Muscle of arm (tissue), 14 donors: ENCODE measurements at places on chromosomes 6 and 20.

DNA sequence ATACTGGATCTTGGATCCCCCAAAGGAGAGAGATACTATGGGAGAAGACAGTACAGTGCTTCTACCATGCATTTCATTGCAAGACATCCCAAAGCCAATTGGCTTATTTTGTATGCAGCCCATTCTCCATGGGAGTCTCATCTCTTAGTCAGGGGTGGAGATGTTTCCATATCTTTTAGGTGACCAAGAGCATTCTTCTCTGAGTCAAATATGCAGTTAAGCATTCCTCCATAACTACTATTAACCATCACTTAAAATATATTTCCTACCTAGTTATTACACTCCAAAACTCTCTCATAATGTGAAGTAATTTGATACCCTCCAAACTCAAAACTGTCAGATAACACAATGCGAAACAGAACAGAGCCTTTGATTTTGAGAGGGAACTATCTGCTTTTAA is 542.6 kb downstream of the HDGFL1 start:
- no peak for DNase-seq

DNA sequence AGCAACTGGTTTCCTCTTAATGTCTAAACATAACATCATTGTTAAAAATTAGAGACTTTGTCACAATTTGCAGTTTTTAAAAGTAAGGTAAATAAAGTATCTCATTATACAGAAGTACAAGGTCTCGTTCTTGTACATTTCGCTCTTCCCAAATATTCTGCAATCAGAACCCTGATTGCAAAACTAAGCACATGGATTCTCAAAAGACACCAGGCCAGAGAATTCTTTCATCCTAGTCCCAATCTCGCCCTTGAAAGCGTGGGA is 355 bp upstream of the AKAP7 start:
- no peak for DNase-seq

GRCh38 chr6:81145506-81145905 is 607.0 kb downstream of the TENT5A start:
- DNase-seq, result no peak

- no peak for DNase-seq
Observed at GRCh38 chr6:91149246-91149955, 562.5 kb upstream of the MAP3K7 start.

GRCh38 chr6:125888989-125889656 is 67.4 kb upstream of the HINT3 start:
- no peak for DNase-seq

DNA sequence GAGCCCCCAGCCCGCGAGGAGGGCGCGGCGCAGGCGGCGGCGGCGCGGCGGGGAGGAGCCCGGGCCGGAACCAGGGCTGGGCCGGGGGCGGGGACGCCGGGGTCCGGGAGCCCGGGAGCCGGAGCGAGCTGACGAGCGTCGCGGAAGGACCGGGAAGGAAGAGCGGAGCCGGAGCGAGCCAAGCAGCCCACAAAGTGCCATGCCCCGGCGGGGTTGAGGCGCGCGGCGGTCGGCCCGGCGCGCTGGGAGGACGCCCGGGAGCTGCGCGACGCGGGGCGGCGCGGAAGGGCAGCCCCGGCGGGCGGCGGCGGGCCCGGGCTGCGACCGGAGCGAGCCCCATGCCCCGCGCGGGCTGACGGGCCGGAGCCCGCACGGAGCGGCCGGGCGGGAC is 289 bp downstream of the FOXP4 start:
- no peak for DNase-seq

GRCh38 chr20:62143957-62144825 is 622 bp downstream of the SS18L1 start:
- peak; percentile 41 for DNase-seq

- peak; percentile 11 for DNase-seq
Observed at GRCh38 chr6:143107911-143108761, 47.4 kb downstream of the AIG1 start.

- no peak for DNase-seq
Observed at GRCh38 chr6:159582736-159583135, 110.3 kb downstream of the SOD2 start.

DNA sequence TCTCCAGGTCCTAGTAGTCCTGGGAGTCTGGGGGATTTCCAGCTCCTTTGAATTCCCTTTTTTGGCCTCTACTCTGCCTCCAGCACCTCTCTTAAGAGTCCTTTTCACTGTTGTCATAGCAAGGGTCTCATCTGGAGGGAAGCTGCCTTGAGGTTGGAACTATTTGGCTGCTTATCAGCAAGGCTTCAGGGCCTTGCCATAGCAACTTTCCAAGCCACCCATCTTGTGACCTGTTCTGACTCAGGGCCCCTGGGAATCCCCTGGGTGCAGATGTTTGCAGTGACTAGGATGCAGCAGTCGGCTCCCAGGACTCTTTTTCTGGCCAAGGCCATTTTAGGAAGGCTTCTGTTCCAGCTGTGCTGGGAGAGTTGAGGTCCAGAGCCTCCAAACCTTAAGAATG is 12.4 kb downstream of the PKIG start:
- no peak for DNase-seq

- peak; percentile 36 for DNase-seq
Observed at GRCh38 chr20:9912858-9913434, 74.1 kb upstream of the PAK5 start.

DNA sequence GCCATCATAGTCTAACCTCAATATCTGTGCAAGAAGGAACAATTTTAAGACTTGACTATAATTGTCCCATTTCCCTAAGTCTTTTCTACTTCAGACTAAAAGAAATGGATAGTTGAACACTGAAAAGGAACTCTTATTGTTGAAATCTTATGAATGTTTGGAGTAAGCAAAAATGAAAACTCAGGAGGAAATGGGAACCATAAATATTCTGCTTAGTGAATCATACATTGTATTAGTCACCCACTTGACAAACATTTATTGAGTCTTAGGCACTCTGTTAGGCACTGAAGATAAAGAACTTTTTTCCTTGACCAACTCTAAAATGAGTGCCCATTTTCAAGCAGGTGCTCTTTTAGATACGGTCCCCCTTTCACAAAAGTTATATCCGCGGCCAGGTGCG is 8.7 kb downstream of the CCDC170 start:
- no peak for DNase-seq

GRCh38 chr6:66995669-66996068 is 1288.6 kb upstream of the EYS start:
- DNase-seq, result no peak

DNA sequence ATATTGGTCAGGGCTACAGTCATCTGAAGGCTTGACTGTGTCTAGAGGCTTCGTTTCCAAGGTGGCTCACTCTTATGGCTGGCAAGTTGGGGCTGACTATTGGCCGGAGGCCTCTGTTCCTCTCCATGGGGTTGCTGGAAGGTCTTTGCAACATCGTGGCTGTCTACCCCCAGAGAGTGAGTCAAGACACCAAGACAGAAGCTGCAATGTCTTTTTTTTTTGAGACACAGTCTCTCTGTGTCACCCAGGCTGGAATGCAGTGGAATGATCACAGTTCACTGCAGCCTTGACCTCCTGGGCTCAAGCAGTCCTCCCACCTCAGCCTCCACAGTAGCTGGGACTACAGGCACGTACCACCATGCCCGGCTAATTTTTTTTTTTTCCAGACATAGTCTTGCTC is 29.4 kb upstream of the KIF3B start:
- DNase-seq, result no peak

GRCh38 chr20:43567477-43567876 is 8.7 kb downstream of the SGK2 start:
- no peak for DNase-seq

- no peak for DNase-seq
Observed at GRCh38 chr6:157014871-157015270, 237.7 kb downstream of the ARID1B start.

GRCh38 chr6:84489598-84489997 is 262.2 kb upstream of the CEP162 start:
- DNase-seq, result no peak

DNA sequence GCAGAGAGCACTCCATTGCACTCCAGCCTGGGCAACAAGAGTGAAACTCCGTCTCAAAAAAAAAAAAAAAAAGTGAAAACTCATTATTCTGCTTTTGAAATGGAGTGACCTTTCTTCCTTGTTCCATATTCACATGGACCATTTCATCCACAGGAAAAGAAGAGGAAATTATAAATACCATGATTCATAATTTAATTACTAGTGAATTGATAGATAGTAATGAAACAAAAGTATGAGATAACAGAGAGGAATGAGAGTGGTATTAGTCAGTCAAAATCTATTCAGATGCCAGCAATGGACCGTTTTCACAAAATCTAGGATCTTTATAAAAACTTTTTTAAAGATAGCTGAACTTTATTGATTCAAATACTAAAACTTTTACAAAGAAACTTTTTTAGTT is 443.1 kb upstream of the FLRT3 start:
- no peak for DNase-seq

DNA sequence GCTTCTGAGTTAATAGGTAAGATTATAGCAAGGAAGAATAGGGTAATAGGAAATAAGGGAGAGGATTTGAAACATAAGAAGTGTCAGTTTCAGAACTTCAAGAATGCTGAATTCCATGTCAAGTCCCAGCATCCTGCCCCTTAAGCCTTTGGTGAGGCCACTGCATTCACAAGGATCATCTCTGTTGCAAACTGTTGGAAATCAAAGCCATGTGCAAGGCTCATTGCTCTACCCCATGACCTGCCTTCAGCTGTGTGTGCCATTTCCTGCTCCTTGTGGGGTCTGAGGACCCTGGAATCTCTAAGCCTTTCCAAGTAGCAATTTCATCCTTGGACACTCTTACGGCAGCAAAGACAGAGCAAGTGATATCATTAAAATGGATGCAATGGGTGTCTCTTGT is 203.0 kb downstream of the CDC5L start:
- no peak for DNase-seq

DNA sequence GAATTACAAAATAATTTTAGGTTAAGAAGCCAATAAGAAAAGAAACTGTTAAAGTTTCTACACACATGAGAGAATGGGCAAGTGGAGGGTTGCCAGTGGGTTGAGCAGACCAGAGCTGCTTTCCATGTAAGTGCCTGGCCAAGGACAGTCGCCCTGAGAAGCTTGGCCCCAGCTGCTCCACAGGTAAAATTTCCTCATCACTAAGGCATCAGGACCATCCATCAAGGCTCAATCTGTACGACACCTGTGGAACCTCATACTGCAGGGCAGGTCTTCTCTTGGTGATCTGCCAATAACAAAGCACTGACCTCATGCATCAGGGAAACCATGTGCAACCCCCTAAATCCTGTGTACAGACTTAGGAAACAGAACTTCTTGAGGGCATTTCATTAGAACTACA is 115.4 kb downstream of the INSM1 start:
- no peak for DNase-seq

DNA sequence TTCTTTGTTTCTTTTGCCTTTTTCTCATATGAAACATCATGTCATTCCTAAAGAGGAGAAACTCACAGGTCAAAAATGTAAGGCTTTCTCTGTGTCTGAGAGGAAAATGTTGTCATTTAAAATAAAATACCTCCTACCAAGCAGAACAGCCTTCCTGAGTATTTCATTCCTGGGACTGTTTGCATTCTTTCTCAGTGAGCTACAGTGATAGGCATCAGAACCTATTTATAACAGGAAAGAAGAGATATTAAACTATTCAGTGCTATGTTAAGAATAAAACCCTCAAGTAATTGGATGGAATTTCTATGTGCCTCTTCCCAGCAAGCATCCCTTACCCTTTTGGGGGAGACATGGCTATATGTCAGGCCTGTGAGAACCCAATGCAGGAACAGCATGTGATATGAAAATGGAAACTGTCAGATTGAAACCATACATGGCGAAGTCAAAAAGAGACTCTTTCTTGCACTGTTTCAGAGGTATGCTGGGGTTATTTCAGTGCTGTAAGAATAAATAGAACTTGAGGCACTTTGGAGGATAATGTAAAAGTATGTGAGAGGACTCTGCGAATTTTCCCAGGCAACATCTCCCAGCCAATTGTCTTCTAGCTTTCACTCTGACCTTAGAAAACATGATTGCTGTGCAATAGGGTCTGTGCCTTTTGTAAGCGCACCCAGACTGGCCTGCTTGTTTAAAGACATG is 133.8 kb upstream of the CCN2 start:
- no peak for DNase-seq

DNA sequence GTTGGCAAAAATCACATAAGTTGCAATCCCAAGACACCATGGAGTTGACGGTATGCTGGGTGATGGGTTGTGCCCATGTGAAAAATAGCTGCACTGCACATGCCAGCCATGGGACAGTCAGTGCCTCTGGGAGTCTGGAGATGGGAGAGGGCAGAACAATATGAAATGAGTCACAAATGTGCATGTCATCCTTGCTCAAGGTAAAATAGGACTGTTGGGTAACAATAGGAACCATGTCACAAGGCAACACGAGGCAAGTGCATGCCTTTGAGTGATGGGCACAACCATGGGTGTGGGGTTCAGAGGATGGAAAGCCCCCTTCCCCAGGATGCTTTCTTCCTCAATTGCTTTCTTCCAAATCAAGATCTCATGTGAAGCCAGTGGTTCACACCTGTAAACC is 70.5 kb upstream of the PIM1 start:
- DNase-seq, result no peak

GRCh38 chr6:74807674-74808073 is 398.2 kb downstream of the COL12A1 start:
- no peak for DNase-seq

DNA sequence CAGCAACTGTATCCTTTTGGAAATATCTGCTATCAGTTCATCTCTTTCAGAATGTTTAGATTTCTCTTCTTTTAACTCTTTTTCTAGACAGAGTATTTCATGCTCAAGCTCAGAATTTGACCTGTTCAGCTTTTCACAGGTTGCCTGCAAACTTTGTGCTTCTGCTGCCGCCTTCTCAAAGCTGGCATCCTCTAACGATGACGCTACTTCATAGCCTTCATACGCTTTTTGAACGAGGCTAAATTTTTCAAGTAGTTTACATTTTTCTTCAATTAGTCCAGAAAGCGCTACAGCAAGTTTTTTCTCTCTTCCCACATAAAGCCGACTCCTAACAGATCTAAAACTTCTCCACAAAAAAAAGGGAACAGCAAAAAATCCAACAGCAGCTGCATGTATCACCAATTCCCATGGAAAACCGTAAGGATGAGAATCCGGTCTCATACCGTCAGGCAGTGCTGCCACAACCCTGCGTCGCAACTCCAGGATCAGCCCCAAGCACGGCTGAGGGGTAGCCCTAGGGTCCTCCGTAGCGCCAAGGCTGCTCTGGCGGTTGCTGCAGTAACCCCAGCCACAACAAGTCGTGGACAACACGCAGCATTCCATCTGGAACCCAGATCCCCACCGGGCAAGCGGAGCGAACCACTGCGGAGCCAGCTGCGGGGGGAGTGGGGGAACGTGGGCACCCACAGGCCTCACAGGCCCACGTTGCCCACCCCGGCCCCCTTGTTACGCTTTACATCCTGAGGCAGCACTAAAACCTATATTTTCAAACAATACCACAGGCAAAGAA is 30.6 kb downstream of the DACT2 start:
- DNase-seq, result no peak

DNA sequence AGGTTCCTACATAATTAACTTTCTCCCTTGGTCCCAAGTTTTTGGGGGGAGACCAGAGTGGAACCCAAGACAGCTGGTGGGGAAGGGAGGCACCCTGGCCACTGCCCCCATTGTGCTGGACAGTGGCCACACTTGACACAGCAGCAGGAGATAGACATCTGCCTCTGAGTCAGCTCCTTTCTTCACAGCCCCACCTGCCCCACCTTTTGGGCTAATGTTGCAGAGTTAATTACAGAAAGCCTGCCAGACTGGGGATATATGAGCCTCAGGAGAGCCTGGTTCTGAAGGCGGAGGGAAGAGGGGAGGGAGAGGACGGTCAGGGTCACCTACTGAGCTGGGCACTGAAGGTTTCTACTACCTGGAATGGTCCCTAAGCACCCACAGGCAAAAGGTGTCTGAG is 50.6 kb downstream of the MAFB start:
- DNase-seq, result no peak
